ENCODE measurements at places on chromosomes 13 and 19.

DNA sequence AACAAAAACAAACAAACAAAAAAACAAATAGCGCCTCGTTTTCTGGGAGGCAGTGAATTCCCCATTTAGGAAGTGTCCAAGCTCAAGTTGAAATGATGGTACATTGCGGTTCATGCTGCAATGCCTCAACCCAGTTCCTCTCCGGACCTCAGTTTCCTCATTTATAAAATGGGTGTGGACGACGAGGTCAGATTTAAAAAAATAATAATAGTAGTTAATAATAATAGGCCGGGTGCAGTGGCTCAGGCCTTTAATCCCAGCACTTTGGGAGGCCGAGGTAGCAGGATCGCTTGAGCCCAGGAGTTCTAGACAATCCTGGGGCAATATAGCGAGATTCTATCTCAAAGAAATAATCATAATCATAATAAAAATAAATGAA is 15.5 kb upstream of the ERCC1 start:
- DNase-seq, result no peak

DNA sequence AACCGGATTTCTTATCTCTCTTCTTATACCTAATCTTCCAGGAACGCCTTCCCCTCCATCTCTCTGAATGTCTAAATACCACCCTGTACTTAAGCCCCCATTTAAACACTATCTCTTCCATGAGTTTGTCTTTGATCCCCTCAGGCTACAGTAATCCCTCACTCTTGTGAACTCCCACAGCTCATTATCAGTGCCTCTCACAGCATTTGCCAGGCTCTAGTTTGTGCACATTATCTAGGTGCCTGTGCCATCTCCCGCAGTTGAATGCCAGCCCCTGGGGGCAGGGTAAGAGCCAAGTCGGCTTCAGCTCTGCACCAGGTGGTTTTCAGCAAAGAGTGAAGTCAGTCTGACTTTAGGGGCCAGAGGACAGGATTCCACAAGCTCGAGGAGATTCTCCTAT is 71.4 kb downstream of the FREM2 start:
- DNase-seq, result no peak

DNA sequence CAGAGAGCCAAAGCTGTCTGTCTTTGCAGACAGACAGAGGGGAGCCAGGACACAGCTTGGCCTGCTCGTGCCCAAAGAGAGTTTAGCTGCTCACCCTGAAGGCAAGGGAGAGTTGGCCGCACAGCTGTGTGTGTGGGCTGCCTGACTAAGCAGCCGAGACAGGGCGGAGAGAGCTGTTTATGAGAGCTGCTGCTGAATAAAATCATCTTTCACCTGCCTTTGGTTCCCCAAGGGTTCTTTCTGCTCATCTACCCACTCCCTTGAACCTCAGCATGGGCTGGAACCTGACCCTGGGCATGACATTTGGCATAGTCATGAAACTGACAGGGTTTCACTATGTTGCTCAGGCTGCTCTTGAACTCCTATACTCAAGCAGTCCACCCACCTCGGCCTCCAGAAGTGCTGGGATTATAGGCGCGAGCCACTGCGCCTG is 98.2 kb downstream of the RBM26 start:
- no peak for DNase-seq

DNA sequence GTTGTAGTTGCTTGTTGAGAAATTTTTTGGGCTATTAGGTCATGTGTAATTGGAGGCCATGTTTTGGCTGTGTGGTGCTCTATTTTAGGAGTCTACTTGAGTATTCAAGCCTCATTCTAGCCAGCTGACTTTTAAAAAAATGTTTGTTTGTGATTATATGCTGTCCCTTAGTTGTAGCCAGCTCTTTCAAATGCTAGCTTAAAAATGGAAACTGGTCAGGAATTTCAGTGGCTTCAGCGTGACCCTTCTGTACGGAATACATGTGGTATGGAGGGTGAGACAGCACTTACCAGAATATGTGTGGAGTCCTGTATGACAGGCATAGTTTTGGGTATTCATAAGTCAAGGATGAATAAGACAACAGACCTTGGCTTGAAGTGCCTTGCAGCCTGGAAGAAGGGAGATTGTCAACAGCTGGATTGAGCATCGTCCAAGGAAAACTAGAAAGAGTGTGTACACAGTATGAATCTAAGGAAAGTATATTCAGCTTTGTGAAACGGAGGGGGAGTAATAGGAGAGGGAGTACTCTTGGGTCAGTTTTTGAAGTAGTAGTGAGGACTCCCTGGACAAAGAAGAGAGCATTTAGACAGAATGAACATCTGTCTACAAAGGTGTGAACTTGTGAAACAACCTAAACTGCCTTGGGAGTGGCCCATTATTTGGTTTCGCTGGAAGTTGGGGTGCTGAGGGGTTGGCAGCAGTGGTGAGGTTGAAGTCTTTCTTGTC is 20.0 kb upstream of the WTIP start:
- DNase-seq, result no peak

- DNase-seq, result no peak
Observed at GRCh38 chr13:34391076-34391475, 551.0 kb upstream of the NBEA start.
